Right lung (tissue), 10 donors: ENCODE measurements at places on chromosomes 16 and 17.

DNA sequence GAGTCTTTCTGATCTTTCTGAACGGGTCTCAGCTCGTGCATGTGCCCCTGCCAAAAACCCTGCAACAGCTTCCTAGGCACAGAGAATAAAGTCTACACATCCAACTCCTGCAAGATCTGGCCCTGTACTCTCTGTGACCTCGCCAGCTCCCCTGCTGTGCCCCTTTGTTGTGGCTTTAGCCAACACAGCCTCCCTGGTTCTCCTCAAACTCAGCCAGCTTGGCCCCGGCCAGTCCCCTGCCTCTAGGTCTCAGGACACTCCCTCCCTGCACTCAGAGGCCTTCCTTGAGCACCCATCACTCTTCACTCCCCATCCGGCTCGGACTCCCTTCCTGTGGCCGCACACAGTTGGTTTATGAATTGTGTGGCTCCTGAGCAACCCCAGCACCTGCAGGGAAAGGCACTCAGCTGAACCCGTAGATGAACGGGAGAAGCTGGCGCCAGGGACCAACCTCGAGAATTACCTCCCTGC lies 1.4 kb downstream of the CEP131 start:
- DNase-seq = no peak

- no peak for DNase-seq
Measured at GRCh38 chr17:75125984-75126383, 5.6 kb downstream of the NT5C start.

GRCh38 chr17:72030067-72030899 lies 90.5 kb upstream of the SOX9 start:
- peak; percentile 49 for DNase-seq

GRCh38 chr17:67434061-67434525 lies 57.0 kb downstream of the PITPNC1 start:
- DNase-seq = no peak

GRCh38 chr16:89407925-89408300 lies 82.4 kb downstream of the ANKRD11 start:
- DNase-seq = no peak

- no peak for DNase-seq
Measured at GRCh38 chr17:6427279-6427781, 7.6 kb downstream of the AIPL1 start.
